ENCODE measurements at places on chromosomes 2 and 18.
A peak's percentile ranks its signal among the peaks of the same experiment; 100 is the strongest.

DNA sequence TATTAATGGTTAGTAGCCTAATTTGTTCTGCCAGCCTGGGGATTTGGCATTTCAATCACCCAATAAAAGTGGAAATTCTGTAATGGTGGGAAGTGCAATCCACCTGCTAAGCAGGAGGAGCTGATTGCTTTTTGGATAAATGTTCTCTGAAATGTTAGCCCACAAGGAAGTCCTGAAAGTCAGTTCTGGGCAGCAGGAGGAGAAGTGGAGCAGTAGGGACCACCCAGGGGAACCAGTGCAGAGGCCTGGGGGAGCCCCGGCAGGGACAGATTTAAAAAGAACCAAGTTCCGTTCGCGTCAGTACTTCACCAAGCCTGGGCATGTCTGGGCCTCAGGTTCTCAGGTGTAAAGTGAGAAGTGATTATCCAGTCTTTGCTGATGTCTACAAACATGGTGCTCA, 248.5 kb upstream of the RAB6C start:
- DNase-seq: no peak

- DNase-seq: no peak
Observed at GRCh38 chr18:13606604-13607254, 119.6 kb downstream of the FAM210A start.

DNA sequence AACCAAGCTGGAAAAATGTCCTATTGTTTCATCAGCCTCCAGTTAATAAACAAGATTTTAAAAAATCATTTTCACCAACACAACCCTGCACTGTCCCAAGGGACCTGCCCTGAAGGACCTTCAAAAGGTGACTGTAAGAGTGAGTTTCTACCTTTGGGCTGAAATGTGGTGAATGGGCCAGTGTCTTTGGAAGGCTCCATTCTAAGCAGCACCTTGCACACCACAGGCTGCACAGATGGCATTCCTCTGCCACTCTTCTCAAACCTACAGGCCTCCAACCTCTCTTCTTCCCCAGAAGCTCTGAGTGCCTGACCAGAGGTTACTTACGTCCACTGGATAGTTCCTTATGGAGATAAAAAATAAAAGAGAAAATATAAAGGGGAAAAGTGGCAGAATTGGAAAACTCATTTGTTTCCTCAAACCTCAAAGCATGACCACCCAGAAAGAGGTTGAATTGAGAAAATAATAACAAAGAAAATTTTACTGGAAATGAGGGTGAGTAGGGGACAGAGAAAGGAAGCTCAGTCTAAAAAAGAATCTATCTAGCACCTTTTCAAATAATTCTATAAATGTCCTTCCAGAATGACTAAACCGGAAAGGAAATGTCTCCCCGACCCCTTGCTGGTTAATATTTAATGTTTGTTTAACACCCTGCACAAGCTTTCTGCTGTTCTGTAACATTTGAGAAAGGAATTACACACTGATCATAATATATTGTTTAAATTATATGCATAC, 175.7 kb downstream of the METTL4 start:
- DNase-seq: no peak

- no peak for DNase-seq
Observed at GRCh38 chr2:214881647-214882202, 72.2 kb upstream of the BARD1 start.

DNA sequence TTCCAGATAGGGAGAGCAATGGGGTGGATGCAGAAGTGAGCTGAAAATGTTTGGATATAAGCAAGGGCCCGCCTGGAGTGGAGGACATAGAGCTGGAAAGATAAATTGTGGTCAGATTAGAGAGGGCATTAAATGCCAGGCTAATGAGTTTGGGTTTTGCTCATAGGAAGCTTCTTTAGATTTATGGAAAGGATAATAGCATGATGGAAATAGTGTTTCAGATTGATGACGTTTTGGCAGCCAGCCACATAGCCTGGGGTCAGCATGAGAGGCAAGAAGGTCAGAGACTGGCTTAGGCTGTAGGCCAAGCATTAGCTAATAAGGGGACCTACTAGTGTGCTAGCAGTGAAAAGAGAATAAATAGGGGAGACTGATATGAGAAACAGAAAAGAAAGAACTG, 321.6 kb downstream of the STK39 start:
- DNase-seq: no peak

GRCh38 chr2:51108794-51109193, 76.9 kb upstream of the NRXN1 start:
- no peak for DNase-seq

- DNase-seq: peak; percentile 62
Observed at GRCh38 chr18:51153659-51154371, 43.7 kb downstream of the MEX3C start.

DNA sequence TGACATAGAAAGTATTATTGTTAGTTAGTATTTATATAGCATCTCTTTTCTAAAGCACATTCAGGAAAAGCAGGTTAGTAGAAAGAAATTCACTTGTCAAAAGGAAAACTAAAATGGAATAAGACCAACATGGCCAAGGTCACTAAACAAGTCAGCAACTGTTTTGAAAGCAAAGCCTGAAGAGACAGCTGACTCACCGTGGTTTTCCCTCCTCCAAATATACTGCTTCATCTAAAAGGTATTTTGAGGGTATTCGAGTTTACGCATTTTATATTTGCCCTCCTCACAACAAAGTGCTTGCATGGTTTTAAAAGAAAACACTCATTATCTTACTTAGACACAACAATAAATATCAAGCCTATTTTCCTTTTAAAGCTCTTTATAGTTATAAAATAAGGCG, 24.0 kb downstream of the ZNF385B start:
- no peak for DNase-seq

- DNase-seq: no peak
Observed at GRCh38 chr18:50880119-50880465, 1.2 kb downstream of the ME2 start.

DNA sequence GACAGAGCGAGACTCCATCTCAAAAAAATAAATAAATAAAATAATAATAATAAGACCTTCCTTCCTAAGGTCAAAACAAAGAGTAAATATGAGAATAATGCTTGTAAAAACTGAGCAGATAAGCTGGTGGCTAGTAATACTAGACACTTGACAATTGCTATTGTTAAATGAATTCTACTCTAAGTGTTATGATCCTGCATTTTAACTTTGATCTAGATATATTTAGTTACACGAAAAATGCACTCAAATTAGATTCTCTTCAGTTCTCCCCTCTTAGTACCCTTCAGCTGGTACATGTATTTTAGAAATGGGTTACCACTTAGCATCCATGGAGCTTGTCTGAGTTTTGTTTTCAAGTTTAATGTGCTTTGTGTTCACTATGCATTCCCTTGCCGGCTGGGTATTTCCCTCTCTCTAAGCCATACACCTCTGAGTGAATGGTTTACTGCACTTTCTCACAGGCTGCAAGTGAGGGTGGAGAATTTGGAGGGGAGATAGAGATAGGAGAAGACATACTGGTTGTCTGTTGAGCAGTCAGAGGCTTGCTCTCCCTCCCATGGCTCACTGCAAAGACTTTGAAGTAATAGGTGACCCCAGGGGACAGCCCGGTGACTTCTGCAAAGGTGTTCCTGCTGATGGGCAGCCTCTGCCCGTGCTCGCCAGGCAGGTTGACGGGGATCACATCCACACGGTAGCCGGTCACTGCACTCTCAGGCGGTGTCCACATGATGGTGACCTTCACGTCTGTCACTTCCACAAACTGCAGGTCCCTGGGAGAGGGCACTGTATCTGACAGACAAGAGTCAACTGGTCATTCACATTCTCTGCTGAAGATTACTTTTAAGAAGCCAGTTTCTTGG, 29.9 kb downstream of the FN1 start:
- no peak for DNase-seq

DNA sequence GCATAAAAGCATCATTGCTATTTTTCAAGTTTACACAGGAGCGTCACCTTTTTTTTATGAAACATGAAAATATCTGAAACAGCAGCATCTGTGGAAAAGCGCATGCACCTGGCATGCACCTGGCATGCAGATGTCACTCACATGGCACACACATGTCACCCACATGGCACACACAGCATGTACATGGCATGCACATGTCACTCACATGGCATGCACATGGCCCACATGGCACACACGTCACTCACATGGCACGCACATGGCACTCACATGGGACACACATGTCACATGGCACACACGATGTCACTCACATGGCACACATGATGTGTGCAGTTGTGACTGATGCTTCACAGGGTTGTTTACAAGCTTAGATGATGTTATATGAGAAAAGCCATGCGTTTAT, 188.0 kb downstream of the ZNF407 start:
- DNase-seq: no peak

DNA sequence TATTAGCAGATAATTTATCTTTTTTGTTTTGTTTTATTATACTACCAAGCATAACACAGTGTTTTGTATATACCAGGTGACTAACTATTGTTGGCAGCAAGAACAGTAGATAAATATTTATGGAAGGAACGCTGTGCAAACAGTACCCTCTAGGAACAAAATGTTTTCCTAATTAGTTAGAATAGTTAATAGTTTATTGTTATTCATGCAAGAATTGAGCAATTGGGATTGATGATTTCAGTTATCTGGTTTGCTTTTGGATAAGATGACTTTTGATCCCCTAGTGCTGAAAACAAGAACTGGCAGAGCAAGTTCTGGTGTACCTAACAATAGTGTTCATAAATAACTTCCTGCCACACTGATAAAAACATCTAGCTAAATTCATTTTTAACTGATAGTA, 323.3 kb downstream of the TGIF1 start:
- no peak for DNase-seq

DNA sequence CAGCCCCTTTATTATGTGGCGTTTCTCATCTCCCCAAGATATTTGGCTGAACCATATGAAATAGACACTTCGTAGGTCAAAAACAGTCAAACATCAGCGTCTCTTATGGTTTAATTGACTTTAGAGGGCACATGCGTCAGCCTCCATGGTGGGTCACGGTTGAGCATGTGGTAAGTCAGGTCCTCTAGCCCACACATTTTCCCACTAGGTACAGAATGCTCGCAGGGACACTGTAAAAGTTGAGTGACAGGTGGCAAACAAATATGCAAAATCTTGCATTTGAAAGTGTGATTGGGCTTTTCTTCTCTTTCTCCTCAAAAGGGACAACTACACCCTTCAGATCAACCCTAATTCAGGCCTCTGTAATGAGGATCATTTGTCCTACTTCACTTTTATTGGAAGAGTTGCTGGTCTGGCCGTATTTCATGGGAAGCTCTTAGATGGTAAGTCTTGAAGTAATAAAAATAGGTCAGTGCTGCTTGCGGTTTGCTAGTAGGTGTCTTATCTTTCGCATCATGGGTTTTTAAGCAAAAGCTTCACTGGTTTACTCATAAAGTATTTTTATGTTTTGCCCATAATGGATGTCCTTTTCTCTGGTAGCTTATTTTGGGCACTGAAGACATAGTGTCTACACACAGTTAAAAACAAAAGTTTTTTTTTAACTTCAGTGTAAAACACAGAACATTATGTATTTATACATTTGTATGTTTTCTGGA, 261.3 kb downstream of the ALPK2 start:
- no peak for DNase-seq

DNA sequence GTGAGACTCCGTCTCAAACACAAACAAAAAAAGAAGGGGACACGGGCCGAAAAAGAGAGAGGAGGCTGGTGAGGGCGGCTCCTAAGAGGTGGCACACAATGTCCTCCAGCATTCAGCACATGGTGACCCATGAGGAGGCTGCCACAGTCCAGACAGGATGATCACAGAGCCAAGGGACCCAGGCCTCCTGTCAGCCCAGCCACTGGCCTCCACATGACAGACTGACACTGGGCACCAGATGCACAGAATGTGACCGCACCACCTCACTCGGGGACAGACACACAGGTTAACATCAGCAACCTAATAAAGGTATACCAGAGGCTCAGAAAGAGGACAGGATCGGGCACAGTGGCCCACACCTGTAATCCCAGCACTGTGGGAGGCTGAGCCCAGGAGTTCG, 21.0 kb downstream of the PASK start:
- DNase-seq: no peak

GRCh38 chr2:229164545-229165249, 106.4 kb downstream of the PID1 start:
- no peak for DNase-seq

- DNase-seq: no peak
Observed at GRCh38 chr2:153940511-153940910, 68.8 kb downstream of the GALNT13 start.

GRCh38 chr2:186496401-186496800, 10.3 kb downstream of the ZC3H15 start:
- no peak for DNase-seq

DNA sequence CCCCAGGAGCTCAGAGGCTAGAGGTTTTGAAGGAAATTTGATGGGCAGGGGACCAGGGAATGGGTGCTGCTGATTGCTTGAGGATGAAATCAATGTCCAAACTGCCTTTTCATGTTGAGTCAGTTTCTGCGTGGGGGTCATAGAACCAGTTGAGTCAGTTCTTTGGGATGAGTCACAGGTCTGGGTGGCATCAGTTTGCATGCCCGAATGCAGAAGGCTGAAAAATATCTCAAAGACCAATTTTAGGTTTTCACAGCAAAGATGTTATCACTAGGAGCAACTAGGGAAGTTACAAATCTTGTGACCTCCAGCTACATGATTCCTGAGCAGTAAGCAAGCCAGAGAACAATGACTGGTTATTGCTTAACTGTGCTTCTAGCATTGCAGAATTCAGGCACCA, 1135.1 kb upstream of the CRIM1 start:
- DNase-seq: no peak

DNA sequence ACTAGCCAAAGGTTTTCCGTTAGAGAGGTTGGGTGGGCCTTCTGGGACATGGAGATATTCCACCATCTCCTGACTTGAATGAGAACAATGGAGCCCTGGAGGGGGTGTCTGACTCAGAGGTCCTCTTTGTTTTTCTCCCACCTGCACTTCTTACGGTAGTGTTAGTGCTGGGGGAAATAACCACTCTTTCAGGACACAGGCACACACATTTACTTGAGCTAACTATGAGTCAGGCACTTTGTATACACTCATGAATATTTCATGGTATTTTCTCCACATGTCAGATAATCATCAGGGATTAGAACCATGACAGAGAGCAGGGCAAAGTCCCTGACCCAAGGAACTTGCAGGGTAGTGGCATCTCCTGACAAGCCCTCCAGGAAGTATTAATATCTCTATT, 439.1 kb downstream of the TSN start:
- DNase-seq: no peak

- peak; percentile 36 for DNase-seq
Observed at GRCh38 chr18:31684279-31685096, at the start of gene B4GALT6. Gene B4GALT6 (minus strand): TSS chr18:31684581. CDS start chr18:31684426, 155 bp downstream.
